ENCODE measurements at places on chromosomes 13 and 19.

DNA sequence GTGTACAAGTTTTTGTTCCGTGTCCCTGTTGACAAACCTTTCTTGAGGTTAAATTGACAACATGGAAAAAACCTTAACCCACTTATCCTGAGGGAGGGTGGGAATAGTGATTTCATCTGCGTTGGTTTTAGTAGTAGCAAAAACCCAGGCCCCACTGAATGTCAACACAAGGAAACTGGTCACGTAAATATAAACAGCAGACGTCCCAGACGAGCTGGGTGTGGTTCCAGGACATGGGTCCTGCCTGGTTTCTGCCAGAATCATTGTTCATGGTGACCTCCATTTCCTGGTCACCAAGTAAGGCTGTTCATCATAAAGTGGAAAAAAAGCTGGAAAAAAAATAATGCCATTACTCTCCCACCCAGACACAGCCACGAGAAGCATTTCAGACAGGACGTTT is 16.9 kb upstream of the F2RL3 start:
- DNase-seq, result no peak

GRCh38 chr19:45514376-45515051 is 7.2 kb downstream of the VASP start:
- no peak for DNase-seq

DNA sequence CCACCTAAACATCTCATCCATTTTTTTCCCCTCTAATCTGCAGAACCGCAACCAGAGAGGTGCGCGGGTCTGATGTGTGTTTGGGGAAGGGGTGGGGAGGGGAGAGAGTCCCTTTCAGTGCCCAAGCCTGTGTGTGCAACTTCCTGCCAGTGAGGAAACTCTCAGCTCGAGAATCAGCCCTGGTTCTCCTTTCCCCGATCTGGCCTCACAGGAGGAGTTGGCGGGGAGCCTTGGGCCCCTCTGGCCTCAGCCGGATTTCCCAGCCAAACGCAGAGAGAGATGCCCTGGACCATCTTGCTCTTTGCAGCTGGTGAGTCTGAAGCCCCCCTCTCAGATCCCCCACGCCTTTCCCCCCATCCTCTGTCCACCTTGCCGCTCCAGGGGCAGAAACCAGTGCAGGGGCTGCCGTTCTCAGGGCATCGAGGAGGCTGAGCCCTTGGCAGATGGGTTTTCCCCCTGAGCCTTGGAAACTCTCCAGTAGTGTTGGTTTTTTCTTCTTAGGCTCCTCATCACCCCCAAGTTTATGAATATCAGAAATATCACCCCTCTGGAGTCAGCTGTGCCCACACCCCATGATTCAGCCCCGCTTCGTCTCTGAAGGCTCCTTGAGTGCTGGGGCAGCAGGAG is at the start of gene C19orf38:
Gene C19orf38, plus strand, starts transcription at position 186 of the 627 bp plus-strand sequence. Its CDS starts 94 bp downstream, at position 280.
- no peak for DNase-seq

DNA sequence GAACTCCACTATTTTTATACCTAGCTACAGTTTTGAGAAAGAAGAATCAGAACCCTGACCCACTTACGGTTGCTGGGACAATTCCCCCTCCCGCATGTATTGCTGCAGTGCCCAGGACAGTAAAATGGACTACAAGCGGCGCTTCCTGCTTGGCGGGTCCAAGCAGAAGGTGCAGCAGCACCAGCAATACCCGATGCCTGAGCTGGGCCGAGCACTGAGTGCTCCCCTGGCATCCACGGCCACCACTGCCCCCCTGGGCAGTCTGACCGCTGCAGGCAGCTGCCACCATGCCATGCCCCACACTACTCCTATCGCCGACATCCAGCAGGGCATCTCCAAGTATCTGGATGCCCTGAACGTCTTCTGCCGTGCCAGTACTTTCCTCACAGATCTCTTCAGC is 46.0 kb downstream of the GARRE1 start:
- DNase-seq, result no peak

GRCh38 chr13:110447058-110447511 is 114.4 kb downstream of the RAB20 start:
- DNase-seq, result no peak

DNA sequence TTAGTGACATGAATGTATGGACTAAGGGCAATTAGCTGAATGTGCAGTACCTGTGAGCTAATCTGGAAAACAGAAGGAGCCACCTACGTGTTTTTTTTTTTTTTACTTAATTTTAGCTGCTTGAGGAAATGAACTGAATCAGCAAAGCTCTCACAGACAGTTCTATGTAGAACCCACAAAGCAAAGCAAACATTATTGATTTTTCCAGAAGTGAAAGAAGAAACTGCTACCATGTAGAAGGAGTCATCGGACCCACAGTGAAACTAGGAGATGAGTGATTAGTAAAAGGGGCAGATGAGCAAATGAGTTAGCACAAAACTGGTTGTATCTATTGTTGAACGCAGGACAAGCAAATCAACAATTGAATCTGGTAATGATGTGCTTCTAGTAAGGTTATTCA is 94.1 kb upstream of the SLC7A1 start:
- DNase-seq, result no peak

- no peak for DNase-seq
These were observed 21.0 kb downstream of the STARD13 start for GRCh38 chr13:33264620-33264978.

- DNase-seq, result no peak
These were observed 766.4 kb upstream of the KLHL1 start for GRCh38 chr13:70874636-70875035.

DNA sequence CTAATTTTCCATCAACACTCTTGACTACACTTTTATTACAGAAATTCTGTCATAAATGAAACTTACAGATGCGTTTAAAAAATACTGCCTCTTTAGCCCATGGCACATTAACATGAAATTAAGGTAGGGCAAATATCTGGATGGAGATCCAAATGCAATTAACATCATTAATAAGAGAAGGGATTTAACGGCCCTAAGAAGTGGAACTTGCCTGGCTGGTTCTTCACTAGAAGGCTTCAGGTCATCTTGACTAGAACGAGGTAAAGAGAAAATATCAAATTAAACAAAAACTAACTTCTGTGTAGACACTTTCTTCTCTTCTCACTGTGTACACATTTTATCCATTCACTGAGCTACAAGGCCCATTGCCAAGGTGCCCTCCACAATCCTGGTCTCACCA is 1093.4 kb downstream of the EFNB2 start:
- DNase-seq, result no peak

DNA sequence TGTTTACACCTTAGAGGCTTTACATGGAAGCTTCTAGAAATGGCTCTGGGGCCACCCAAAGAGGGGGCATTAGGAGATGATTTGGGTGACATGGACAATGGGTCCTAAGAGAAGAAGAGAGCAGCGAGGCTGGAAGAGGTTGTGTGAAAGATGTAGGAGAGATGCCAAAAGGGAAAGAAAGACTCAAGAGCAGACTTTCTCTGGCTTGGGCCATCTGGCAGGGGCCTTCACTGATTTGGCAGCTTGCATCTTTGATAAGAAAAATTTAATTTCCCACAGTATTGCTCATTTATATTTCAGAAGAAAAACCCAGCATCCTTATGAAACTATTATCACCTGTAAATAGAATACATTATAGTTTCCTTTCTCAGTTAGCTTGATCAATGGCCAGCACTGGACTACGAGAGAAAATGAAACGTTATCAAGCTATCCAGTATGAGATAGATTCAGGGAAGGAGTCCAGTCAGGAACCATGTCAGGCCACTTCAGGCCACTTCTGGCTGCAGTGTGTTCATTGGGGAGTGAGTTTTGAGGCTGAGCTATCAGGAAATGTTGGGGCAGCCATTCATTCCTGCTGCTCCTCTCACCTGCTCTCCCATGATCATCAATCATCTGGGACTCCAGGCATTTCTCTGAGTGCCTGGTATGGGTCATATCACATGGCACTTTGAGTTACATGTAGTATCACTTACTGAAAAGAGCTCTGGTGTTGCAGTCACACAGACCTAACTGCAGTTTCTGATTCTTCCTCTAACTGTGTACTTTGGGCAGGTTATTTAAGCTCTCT is 10.3 kb downstream of the SCEL start:
- DNase-seq, result no peak

DNA sequence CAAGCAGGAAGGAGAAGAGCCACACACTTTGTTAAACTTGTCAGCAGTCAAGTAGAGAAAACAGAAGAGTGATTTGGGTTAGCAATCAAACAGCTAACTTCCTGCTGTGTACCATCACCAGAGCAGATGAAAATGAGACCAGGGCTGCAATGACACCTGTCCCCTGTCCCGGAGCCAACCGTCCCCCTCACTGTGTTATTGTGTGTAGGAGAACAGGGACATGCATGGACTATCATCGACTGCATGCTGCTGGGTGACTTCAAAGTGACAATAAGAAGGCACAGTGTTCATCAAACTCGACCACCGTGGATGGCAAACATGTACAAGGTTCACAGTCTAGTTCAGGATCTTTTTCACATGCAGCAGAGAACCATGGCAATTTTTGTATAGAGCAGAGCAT is 94.0 kb upstream of the SLC15A1 start:
- no peak for DNase-seq

- no peak for DNase-seq
These were observed 8.3 kb upstream of the MTRF1 start for GRCh38 chr13:41271456-41272285.

DNA sequence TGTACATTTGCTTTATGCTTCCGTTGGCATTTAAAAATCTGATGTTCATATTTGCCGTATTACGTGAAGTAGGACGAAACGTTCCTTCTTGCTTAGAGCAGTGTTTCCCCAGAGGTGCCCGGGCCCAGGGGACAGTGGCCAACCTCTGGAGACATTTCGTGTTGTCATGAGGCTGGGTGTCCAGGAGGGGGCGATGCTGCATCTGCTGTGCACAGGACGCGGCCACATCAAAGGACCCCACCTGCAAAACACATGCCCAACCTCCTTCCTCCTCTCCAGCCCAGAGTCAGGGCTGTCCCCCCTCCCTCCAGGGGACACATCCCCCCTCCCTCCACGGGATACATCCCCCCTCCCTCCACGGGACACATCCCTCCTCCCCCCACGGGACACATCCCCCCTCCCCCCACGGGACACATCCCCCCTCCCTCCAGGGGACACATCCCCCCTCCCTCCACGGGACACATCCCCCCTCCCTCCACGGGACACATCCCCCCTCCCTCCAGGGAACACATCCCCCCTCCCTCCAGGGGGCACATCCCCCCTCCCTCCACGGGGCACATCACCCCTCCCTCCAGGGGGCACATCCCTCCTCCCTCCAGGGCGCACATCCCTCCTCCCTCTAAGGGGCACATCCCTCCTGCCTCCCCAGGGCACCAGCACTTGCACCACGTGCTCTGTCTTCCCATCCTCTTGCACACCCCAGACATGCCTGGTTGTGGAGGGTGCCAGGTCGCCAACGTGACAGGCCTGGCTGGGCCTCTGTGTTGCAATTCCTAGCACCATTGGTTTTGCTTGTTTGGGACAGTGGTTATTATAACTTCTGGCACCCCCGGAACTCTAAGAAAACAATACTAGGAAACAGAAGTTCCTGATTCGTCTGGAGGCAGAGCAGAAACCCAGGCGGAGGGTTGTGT is 46.7 kb downstream of the GAS6 start:
- DNase-seq, result peak; percentile 84

GRCh38 chr13:100812982-100813584 is 138.5 kb upstream of the TMTC4 start:
- DNase-seq, result no peak

DNA sequence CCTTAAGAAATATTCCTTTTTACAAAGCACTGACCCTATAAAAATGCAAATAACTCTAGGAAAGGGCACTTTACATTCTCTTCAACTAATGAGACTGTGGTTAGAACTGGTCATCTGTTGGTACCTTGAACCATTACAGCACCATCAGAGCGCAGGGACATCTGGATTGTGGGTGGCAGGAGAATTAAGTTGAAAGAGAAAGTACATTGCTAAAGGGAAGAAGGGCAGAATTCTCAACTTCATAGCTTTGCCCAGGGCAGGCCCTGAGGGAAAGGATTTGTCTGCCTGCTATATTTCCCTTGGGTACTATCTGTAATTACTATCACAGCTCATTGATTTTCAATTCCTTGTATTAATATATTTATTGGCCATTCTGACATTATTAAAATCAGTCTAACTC is 196.8 kb downstream of the KLF12 start:
- no peak for DNase-seq

Measured in CD4-positive, alpha-beta T cell treated with Interleukin-1 beta for 1 hour (primary cell).